Nephron progenitor cell (in vitro differentiated cells): ENCODE measurements at places on chromosomes 2 and 18.
A peak's percentile ranks its signal among the peaks of the same experiment; 100 is the strongest.

DNA sequence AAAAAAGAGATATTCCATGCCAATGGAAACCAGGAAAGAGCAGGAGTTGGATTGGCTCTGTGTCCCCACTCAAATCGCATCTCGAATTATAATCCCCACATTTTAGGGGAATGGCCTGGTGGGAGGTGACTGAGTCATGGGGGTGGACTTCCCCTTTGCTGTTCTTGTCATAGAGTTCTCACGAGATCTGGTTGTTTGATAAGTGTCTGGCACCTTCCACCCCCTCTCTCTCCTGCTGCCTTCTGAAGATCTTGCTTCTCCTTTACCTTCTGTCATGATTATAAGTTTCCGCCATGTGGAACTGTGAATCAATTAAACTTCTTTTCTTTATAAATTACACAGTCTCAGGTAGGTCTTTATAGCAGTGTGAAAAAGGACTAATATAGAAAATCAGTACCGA is 355.6 kb downstream of the NBAS start:
- no peak for DNase-seq

- DNase-seq = no peak
Measured at GRCh38 chr2:193793914-193794313, 1599.2 kb upstream of the TMEFF2 start.

DNA sequence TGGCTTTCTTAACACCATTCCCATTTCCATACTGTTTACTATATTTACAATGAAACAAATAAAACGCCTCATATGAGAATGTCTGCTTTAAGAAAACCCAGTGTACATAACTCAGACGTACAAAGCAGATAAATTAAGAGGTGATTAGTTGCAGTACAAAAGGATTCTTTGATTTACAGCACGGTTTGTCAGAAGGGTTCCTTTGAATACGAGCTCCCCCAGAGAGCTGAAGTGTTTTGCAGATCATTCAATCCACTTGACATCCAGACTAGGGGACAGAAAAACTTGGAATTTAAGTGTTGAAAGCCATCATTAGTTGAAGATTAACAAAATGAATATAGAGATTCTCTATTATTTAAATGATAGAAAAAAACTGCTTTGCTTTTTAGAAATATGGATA is 72.5 kb downstream of the RAPGEF4 start:
- no peak for DNase-seq

DNA sequence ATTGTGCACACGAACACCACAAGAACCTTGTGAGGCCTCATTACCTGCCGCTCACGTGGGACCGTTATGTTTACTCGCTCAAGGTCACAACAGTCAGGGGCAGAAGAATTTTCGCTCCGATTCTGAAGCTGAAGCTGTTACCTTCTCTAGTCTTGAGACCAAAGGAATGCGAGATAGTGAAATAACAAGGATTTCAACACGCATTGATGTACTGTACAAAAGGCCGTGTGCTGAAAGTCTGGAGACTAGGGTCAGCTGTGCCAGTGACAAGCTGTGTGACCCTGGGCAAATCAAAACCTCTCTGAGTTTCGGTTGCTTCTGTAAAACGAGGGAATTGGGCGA is 583 bp downstream of the NEMP2 start:
- DNase-seq = no peak

DNA sequence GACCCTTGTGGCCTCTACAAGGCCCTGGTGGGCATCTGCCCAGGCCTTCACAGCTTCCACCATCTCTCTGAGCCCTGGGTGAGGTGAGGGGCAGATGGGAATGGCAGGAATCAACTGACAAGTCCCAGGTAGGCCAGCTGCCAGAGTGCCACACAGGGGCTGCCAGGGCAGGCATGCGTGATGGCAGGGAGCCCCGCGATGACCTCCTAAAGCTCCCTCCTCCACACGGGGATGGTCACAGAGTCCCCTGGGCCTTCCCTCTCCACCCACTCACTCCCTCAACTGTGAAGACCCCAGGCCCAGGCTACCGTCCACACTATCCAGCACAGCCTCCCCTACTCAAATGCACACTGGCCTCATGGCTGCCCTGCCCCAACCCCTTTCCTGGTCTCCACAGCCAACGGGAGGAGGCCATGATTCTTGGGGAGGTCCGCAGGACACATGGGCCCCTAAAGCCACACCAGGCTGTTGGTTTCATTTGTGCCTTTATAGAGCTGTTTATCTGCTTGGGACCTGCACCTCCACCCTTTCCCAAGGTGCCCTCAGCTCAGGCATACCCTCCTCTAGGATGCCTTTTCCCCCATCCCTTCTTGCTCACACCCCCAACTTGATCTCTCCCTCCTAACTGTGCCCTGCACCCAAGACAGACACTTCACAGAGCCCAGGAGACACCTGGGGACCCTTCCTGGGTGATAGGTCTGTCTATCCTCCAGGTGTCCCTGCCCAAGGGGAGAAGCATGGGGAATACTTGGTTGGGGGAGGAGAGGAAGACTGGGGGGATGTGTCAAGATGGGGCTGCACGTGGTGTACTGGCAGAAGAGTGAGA is 2.0 kb downstream of the PROC start:
- DNase-seq = no peak

GRCh38 chr18:8610459-8610851 is 1.2 kb downstream of the RAB12 start:
- DNase-seq = no peak

GRCh38 chr18:25648716-25649260 is 296.8 kb upstream of the ZNF521 start:
- DNase-seq = no peak

DNA sequence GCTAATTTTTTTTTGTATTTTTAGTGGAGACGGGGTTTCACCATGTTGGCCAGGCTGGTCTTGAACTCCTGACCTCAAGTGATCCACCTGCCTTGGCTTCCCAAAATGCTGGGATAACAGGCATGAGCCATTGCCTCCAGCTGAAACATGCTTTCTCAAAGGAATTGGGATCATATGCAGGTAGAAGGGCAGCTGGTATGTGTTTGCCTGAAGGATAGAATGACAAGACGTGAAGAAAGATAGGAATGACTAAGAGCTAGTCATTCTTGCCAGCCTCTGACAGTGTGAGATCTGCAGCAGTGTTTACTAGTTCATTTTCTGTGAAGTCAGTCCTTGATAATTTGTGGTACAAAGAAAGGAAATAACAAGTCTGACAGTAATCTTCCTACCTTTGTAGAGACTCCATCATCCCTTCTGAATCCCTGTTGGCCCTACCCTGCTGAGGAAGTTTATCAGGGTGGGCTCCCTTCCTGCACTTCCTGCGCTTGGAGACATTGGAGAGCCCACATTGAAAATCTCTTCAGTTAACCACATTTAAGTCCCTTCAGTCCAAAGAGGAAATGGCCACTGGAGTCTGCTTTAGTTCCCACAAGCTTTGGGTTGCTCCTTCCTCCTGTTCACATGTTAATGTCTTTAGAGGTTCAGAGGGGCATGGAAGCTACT is 14.7 kb downstream of the CFLAR start:
- no peak for DNase-seq

- DNase-seq = peak; percentile 85
Measured at GRCh38 chr2:96951125-96951654, 35.2 kb downstream of the FAM178B start.

DNA sequence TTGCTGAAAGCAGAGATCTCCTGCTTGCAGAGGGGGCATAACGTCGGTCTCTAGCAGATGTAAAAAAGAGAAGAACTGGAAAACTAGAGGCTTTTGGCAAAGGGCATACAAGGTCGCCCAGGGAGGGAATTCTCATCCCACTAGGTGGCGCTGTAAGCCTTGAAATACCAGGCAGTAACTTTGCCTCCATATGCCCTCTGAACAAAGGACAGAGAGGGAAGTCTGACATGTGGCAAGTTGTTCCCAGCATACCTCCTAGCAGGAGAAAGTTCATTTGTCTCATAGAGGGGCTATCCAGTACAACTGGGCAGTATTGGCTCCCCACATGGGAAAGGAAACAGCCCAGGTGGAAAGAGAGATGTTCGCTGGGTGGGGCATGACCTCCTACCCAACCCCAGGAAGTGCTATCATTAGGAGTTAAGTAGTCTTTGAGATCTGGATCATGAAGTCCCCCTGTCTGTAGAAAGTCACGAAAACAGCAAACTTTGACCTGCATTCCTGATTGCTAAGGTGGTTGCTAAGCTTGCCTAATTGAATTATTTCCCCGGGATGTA is 39.9 kb downstream of the STK17B start:
- DNase-seq = no peak
